ENCODE measurements at places on chromosomes 1 and 21. TPM values are rescaled to one million over a fixed set of nuclear protein-coding genes. Genes with fewer than 3 reads are reported as not detected.

Gene SFPQ
- total RNA-seq: 392 TPM

Gene KIF17
- total RNA-seq: not detected

Gene CORT
- 0.52 TPM for total RNA-seq

Gene RGS21
- not detected for total RNA-seq

Gene SYF2
- 36.9 TPM for total RNA-seq

Gene SLC1A7
- not detected for total RNA-seq

Gene AMY1A
- total RNA-seq: not detected

Gene LCE1C
- total RNA-seq: not detected

Gene TRAF3IP3
- total RNA-seq: 392 TPM

Gene GJA4
- total RNA-seq: not detected

Gene CD101
- 0.82 TPM for total RNA-seq

Gene ABCG1
- total RNA-seq: 10.3 TPM

Gene TTC24
- total RNA-seq: 4.6 TPM

Gene DLGAP3
- 0.54 TPM for total RNA-seq

Gene PIGR
- 0.07 TPM for total RNA-seq

Gene LORICRIN
- not detected for total RNA-seq

Gene LRRC53
- not detected for total RNA-seq

Gene FLG2
- total RNA-seq: not detected

Gene TAS1R3
- 0.38 TPM for total RNA-seq

Gene CFHR5
- not detected for total RNA-seq

Gene RHEX
- not detected for total RNA-seq

Gene SLC5A9
- not detected for total RNA-seq

Gene IKBKE
- total RNA-seq: 50.0 TPM

Gene SLC25A33
- 11.4 TPM for total RNA-seq

Gene CNTN2
- total RNA-seq: not detected

Gene SPRR2E
- not detected for total RNA-seq

Gene TEDDM1
- total RNA-seq: not detected

Gene LMNA
- 110 TPM for total RNA-seq

Gene FCN3
- total RNA-seq: not detected

Gene C1orf232
- not detected for total RNA-seq

Gene KLHDC9
- total RNA-seq: not detected
